ENCODE measurements at places on chromosomes 7 and 10.

DNA sequence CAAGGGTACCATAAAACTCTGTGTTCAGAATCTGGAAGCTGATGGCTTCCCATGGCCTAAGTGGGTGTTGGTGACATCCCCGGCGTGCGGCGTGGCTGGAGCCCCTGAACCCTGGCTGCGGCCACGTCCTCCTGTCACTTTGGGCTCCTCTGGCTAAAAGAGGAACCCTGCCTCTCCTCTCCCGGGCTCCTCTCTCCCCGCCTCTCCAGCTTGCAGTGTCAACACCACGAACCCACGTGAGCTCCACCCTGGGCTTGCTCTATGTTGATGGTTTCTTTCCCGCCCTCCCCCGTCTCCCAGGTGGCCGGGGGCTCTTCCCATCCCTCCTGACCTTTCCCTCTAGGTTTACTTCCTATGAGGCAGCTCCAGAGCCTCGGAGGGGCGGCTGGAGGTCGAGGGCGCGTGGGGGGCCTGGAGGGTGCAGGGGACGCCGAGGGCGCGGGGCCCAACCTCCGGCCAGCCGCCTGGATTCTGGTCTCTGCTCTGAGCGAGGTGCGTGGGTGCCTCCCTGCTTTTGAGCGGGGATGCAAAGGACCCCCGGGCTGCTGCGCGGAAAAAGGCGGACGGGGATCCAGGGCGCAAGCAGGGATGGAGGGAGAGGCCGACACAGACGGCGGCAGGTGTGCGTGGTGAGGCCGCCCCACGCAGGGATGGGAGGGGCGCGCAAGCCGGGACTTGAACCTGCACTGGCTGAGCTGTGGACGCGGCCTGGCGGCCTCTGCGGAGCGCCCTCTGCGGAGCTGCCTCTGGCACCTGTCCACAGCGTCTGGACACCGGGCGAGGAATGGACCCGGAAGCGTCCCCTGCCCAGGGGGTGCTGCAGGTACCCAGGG lies 115.5 kb upstream of the DIP2C start:
- DNase-seq, result no peak

DNA sequence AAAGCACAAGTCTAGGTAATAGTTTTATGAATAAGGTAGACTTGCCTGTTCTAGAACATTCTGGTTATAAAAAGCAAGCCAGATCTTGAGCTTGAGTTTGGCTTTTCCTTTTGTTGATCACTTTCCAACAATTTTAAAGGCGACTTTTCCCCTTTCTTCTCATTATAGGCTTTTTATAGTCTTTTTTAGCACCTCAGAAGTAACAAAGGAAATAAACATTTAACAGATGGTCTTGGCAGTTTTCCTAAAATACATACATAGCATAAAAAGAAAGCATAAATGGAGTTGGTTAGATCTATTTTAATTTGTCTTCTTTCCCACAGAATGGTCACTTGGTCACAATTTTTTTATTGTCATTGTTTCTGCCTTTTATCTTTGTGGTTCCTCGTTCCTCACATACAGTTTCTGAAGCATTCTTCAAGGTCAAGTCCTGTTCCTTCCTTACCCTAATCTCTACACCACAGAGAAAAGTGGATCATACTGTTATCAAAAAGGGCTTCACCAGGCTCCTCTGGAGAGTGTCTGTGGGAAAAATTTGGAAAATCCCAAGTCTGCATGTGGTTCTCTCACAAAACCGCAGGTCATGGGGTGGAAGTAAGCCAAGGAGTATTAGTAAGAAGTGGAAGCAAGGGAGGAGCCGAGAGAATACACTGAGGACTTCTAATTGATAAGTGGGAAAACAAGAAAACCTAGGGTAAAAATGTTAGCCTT lies 31.3 kb downstream of the THNSL1 start:
- no peak for DNase-seq

- DNase-seq, result no peak
Measured at GRCh38 chr10:55144001-55144400, 343.0 kb upstream of the PCDH15 start.

- DNase-seq, result no peak
Measured at GRCh38 chr7:24284699-24285506, 913 bp downstream of the NPY start.
